ENCODE measurements at places on chromosomes 2 and 18.

DNA sequence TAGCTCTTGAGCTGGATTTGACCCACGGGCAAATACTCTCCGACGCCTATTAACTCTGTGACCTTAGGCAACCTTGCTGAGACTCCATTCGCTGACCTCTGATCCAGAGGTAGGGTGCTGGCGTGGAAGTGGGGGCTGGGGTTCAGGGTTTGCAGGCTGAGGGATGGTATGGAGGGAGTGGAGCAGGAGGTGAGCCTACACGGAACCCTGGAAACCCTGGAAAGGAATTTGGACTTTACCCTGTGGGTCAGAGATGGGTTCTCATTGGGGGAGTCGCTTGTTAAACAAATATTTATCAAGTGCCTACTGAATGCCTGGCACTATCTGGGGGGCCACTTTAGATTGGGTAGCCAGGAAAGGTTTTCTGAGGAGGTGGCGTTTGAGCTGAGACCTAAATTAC is 58.2 kb upstream of the FZD7 start:
- no peak for DNase-seq

GRCh38 chr2:237296756-237297155 is 117.2 kb downstream of the COL6A3 start:
- DNase-seq = no peak

- peak; percentile 16 for DNase-seq
Observed at GRCh38 chr2:240136671-240137292, 677 bp upstream of the COPS9 start.

GRCh38 chr2:8312221-8312620 is 369.6 kb upstream of the ID2 start:
- no peak for DNase-seq

DNA sequence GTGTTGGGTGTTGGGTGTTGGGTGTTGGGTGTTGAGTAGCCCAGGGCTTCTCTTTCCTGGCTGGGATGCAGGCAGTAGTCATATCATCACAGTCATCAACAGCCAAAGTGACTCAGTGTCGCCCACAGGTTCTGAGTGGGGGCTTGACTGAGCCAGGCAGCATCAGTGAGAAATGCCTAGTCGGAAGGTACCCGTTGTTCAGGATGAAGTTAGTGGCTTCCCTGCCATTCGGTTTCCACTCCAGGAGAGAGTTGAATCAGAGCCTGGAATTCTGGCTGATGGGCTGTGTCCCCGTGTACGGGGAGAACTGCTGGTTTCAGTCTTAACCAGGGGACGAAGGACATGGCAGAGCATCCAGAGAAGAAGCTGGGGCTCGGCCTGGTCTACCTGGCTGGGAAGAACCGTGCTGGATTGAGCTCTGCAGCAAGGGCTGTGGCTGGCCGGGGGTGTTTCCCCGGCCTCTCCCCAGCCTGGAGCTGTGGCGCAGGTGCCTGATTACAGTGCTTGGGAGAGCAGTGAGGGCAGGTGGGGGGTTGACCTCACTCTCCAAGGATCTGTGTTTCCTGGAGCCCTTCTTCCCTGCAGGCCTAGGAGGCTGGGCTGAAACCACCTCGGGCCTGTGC is 49.4 kb downstream of the AGAP1 start:
- no peak for DNase-seq

DNA sequence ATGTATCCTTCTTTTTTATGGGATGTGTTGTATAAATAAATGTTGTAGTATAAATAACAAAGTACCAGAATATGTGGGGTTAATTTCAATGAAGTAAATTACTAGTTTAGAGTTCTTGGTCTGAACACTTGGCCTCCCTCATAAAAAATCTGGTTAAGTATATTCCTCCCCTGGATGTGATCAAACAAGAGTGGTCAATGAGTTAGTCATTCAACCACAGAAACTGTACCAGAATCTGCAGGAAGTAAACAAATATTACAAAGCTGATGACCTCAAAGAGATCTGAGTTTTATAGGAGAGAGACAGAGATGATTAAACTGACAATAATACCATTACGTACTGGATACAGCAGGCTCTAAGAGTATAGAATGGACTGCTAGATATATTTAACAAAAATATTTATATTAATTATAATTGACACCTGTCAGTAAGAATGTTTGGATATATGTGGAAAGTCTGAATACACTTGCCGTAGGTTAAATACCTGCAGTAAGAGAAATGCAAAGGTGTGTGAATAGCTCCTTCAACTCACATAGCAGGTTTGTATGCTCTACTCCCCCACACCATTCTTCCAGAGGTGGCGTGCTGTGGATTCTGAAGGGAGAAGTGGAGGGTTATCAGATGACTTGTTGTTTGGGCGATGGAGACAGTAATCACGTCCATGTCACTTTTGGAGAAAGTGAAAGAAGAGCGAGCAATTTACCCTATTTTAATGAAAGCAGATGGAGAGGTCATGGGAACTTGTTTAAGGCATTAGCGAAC is 108.3 kb upstream of the LRATD1 start:
- DNase-seq = no peak

DNA sequence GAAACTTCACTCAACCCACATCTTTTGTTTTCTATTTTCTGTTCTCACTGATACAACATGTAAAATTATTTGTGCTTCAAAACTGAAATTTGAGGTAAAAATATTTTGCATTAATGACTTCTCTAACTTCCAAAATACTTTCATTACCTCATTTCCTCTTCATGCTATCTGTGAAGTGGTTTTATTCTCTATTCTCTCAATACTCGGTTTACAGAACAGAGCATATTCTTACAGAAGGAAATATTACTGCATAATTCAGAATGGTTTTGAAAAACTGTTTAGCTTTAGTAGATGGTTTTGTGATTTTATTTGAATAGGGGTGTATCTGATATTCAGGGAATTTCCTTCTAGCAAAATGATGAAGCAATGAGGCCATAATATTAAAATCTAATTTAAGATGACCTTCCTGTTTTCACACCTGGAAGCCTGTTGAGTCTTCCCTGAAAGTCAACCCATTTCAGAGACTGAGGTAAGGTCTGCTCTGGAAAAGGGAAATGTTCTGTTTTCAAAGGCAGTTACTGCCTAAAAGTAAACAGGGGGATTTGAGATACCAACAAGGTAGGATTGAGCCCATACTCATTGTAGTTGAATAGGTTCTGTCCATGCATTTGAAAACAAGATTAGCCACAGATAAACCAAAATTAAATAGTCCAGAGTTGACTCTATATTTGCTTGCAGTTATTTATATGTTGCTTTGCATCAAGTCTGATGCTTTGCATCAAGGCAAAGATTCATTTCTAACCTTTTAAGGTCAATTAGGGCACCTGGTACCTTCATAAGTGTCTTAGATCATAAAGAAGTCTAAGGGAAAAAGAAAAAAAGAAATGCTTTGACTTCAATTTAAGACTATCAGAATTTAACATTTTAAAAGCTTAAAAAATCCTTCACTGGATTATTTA is 50.8 kb upstream of the PEX13 start:
- no peak for DNase-seq

DNA sequence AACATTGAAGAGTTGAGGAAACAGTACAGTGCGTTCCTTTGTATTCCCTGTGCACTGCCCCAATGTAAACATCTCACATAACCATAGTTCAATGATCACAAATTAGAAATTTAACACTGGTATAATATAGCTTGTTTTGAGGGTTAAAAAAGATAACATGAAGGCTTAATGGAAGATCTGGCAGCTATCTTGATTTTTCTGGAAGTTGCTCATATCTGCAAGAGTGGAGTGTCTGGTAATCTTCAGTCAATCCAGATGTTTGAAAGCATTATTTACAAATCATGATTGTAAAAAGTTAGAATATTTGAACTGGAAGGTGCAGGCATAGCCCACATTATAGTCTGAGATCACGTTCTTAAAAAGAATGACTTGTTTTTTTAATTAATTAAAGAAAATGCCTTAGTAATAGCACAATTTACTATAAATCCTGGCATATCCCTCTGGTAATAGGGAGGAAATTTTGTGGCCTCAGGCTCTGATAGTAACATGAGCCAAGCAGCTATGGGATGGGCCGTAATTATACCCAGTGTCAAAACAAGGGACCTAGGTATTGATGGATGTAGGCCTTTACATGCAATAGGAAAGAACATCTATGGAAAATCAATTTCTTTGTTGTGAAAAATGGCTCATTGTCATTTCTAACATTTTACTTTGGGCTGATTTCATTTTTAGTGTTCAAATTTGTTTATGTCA is 418.0 kb downstream of the THSD7B start:
- no peak for DNase-seq

GRCh38 chr18:21111346-21112139 is at the start of gene ROCK1:
ROCK1 (minus strand) TSS chr18:21111813; CDS start chr18:21110910, 903 bp downstream.
- peak; percentile 99 for DNase-seq

GRCh38 chr2:204794624-204795023 is 249.3 kb downstream of the PARD3B start:
- no peak for DNase-seq

- no peak for DNase-seq
Observed at GRCh38 chr2:173872714-173873113, 92.5 kb downstream of the SP3 start.

DNA sequence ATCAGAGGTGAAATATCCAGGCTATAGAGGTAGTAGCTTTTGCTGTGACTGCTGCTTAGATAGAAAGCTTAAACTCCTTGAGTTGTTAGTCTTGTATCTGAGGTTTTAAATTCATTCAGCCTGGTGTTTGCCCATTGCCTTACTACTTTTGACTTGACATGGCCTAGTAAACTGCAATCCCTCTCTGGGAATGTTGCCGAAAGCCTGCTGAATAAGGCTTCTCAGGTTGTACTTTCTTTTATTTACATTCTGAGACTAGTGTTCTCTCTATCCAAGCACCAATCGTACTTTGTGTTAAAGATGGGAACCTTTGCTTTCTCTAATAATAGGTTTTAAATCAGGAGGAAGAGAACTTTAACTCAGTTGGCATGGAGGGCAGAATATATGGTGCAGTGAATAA is 357.6 kb upstream of the CWC22 start:
- DNase-seq = no peak

DNA sequence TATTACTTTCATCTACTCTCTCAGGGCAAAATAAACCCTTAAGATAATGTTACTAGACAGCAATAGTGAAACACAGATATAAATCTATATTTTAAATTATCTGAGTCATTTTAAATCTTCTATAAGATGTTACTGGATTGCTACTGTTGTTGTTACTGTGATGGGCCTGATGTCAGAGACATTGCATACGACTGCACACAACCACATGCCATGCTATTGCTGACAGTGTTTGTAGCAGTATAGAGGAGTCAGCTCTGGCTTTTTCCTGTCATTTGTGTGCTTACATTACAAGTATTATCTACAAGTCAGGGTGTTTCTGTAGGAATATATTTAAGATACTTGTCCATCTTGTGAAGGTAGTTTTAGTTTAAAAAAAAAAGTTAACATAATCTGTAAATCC is 63.9 kb downstream of the CCDC148 start:
- DNase-seq = no peak

- DNase-seq = peak; percentile 41
Observed at GRCh38 chr2:10774394-10774793, 38.2 kb downstream of the PDIA6 start.

DNA sequence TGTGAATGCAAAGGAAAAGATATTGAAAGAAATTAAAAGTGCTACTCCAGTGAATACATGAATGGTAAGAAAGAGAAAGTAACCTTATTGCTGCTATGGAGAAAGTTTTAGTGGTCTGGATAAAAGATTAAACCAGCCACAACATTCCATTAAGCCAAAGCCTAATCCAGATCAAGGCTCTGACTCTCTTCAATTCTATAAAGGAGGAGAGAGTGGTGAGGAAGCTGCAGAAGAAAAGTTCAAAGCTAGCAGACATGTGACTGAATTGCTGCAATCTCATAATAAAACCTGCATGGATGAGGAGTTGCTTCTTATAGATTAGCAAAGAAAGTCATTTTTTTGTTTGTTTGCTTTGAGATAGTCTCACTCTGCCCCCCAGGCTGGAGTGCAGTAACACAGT is 130.2 kb downstream of the DNAH6 start:
- DNase-seq = no peak

DNA sequence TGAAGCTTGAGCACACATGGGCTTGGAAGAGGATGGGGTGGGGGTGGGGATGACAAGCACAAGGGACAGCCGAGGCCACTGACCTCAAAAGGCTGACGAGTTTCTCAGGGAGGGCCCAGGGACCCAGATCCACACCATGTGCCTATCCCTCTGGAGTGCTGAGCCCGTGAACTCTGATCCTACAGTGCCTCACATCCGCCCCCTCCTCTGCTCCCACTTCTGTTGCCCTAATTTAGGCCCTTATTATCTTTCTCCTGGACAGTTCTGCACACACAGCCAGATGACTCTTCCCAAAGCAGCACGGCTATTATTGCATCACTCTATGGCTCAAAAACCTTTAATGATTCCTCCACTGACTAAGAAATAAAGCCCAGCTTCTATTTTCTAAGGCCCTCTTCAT is 24.8 kb downstream of the CYRIA start:
- no peak for DNase-seq

- DNase-seq = no peak
Observed at GRCh38 chr2:127166231-127166860, 53.8 kb downstream of the CYP27C1 start.

DNA sequence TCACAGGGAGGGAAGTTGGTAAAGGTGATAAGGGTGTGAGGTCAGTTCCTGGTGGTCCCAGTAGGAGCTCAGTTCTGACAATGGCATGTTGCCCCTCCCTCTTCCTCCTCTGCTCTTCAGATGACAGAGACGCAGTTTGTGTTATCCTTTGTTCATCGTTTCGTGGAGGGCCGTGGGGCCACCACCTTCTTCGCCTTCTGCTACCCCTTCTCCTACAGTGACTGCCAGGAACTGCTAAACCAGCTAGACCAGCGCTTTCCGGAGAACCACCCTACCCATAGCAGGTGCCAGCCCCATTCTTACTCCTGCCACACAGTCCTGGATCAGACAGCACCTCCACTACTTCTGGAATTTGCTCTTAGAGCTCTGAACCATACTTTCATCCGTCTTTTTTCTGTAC is 2.3 kb downstream of the AGBL5 start:
- no peak for DNase-seq

GRCh38 chr2:200319548-200320337 is 13.2 kb downstream of the SPATS2L start:
- DNase-seq = no peak

- DNase-seq = no peak
Observed at GRCh38 chr18:45231617-45232016, 383.7 kb upstream of the SLC14A2 start.

- no peak for DNase-seq
Observed at GRCh38 chr2:146939991-146940685, 904.7 kb upstream of the ACVR2A start.

GRCh38 chr2:42001711-42002201 is 46.1 kb upstream of the PKDCC start:
- DNase-seq = no peak

DNA sequence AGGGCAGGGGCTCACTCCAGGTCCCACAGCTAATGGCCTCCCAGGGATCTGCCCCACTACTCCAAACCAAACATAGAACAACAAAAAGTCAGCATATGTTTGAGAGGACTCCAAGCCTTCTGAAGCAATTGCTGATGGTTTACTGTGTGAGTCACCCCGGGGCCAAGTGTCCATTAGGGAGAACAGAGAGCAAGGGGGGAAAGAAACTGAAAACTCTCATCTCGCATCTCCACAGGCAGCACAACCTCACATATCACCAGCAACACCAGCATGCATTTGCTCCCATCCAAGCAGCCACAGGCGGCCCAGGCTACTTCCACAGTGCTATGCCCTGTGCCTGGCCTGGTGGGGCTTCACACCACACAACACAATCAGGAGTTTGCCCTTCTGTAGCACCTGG is 39.1 kb downstream of the CYRIA start:
- no peak for DNase-seq

- DNase-seq = no peak
Observed at GRCh38 chr2:156573710-156574109, 137.5 kb downstream of the GPD2 start.

Data from tibial artery (tissue), 4 donors.